ENCODE measurements at places on chromosomes 7 and 10.
A peak's percentile ranks its signal among the peaks of the same experiment; 100 is the strongest.

DNA sequence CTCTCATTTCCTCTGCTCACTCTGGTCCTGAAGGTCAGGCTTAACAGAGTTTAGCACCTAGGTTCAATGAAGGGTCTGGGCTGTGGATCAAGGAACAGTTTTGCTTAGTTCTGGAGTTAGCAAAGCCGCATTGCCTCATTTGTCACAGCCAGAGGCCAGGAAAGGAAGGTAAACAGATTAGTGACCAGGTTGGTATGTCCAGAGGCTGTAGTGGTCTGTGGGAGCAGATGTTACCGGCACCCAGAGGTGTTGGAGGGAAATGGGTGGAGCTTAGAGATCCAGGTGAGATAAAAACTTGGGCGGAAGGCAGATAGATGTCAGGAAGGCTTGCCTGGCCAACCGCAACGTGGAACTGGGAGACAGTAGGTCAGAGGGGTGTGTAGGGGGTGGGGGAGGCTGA is 36.6 kb upstream of the ZMIZ2 start:
- no peak for DNase-seq

- no peak for DNase-seq
Observed at GRCh38 chr7:156725073-156725472, 84.5 kb downstream of the RNF32 start.

DNA sequence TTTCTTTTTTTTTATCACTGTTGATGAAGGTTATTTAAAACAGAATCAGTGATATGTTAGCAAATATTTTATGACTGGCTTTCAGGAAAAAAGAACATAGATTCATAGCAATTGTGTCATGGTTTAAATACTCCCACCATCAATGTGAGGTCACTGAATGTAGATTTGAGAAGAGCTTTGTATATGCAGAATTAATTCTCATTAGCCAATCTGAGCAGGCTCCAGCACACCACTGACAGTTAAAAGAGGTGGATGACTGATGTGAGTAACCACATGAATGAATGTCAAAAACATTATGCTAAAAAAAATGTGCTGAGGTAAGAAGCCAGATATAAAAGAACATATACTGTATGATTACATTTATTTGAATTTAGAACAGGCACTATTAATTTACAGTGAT is 174.8 kb upstream of the KAT6B start:
- DNase-seq = no peak

GRCh38 chr10:23643111-23643780 is 204.4 kb downstream of the OTUD1 start:
- DNase-seq = no peak

DNA sequence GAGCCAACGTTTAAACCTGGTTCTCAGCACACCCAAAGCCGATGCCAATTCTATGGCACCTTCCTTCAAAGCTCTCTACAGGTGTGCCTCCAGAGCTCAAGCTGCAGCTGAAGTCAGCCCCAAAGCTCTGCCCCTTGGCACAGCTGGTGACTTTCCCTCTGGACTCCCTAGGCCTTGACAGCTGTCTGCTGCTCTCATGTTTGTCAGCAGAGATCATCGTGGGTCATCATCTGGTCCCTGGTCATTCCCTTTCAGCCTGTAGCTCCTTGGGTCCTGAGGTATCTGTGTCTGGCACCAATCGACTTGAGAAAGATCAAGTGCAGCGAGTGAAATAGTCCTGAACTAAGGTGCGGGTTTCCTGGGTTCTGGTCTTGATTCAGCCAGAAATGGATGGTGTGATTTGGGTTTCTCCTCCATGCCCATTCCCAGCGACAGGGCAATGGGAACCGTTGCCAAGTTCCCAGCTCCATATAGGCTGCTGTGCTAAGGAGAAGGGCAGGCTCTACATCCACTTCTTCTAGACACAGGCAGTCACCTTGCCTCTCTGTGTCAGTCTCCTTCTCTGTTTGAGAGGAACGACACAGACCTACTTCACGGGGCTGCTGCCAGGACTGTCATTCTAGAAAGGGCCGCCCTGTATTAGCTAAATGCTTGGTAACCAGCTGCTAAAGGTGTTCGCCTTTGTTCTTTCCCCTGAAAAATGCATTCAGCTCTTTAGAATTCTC is 3.6 kb downstream of the PKD1L1 start:
- DNase-seq = no peak

DNA sequence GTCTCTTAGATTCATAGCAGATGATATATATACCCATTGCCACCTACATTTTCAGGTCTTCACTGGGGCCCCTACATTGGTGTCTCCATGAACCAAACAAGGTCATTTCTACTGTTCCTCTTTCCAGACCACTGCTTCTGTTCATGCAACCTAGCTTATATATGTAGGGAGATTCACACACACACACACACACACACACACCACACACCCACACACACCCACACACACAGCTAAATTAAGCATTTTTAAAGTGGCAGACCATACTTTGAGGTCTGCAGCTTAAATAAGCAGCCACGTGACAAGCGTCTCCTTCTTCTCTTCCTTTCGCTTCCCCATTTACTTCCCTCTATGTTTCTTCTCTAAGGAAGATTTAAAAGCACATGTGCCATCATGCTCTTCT is 70.0 kb upstream of the CC2D2B start:
- DNase-seq = no peak

DNA sequence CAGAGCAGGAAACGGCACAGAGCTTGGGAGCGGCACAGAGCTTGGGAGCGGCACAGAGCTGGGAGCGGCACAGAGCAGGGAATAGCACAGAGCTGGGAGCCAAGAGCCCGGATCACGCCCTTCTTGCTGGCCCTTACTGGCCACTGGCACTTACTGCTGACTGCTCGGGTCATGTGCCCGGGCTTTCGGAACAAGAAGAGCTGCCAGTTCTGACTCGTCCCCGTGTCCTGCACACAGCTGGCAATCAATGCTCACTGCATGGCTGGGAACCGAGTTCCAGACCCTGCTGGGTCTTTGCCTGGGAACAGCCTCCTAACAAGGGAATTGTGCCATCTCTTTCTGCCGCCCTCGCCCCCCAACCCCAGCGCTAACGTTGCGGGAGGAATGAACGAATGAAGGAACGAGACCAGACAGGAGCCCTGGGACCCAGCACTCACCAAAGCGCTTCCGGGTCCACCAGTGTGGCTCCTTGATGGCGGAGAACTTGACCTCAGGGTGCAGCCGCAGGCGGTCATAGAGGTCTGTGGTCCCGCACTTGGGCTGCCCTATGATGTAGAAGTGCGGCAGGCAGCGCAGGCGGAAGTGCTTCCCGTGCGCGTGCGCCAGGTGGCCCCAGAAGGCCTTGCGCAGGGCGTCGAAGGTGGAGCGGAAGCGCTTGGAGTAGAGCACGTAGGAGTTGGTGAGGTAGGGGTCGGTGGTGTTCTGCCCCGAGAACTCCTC is 49.1 kb downstream of the CHST15 start:
- DNase-seq = no peak

DNA sequence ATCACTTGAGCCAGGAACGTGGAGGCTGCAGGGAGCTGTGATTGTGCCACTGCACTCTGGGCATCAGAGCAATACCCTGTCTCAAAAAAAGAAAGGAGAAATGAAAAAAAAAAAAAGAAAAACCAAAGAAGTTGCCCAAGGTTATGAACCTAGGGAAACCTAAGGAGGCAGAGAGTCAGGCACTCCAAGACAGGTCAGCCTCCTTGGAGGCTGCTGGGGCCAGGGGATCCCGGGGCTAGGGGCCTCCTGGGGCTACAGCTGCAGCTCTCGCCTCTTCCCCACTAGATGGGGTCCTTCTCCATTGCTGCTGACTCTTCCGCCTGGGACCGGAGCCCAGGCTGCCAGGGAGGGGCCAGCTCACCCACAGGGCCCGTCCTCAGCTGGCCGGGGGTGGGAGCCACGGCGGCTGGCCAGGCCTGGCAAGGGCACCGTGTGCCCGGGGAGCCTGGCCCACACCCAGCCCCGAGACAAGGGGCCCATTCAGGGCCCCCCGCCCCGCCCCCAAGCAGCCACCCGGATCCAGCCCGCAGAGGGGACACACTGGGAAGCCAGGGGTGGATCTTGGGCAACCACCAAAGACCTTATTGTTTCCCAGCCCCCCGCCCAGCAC is 1.7 kb upstream of the SPACDR start:
- no peak for DNase-seq

DNA sequence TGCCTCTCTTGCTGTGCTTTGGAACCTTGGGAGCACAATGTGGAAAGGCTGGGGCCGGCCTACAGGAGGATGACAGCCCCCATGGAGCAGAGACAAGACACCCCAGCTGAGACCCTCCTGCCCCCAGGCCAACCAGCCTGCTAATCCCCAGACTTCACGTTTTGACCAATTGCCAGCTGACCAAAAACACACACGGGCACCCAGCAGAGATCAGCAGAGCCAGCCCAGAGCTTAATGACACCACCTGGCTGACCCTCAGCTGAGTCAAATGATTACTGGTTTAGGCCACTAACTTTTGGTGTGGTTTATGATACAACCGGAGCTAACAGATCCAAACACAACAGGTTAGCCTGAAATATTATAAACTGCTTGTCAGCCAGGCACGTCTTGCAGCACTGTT is 111.2 kb upstream of the KIF5B start:
- no peak for DNase-seq

GRCh38 chr10:43361547-43362190 is 9.8 kb upstream of the FXYD4 start:
- peak; percentile 46 for DNase-seq

DNA sequence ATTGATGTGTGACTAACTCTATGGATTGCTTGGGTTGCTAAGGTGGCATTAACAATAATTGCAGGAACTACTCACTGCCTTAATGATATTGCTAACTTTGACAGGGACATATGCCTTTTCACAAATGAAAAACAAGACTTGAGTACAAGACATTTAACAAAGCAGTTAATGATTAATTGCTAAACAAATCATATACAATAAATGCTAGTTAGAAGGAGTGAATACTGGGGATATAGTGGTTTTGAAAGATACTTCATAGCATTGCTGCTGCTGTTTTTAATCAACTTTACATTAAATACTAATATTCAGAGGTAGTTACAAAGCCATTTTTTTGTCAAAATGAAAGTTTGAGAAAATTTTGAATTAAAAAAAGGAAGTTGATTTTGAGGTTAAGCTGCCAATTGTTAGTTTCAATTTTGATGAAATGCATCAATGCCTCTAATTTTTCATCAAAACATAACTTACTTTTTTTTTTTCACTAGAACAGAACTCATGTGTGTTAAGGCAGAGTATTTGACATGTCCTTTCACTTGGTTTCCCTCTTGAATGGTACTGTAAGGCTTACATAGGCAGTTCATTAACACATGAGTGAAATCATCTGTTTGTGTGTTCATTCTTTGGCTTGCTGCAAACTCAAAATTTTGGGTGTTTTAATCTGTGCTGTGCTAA is 106.2 kb upstream of the SEMA3D start:
- no peak for DNase-seq

DNA sequence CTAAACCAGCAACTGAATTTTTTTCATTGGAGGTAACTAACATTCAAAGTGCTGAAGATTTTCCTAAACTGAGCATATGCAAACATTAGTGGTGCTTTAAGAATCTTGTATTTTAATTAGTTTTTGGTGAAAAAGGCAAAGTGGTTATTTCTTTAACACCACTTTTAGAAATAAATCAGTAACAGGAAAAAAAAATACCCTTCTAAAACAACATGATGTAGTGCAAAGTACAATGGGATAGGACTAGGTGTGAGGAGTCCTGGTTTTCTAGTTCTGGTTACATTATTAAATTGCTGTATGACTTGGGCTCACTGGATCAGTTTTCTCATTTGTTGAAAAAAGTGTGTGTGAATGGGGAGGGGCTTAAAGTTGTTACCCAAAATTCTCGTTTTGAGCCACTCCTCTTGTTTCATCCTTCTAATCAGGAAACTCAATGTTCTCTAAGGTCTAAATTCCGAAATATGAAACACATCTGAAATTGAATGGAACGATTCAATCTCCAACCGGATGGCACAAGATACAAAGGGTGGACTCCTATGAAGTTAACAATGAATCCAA is 1.8 kb downstream of the WASL start:
- no peak for DNase-seq

DNA sequence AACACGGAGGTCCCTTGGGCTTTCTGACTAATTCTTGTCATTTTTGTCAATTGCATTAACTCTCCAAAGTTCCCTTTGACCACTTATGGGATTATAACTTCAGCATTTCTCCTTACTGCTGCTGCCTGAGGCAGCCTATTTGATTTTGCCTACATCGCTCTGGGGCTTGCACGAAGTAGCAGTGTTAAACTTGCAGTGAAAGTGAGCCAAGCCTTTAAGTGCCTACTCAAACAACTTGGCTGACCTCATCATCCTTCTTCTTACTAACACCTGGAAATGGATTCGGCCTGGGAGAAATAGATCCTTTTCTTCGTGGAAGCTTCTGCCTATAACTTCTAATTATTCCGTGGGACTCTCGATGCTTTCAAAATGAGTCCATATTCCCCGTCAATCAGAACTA is 76.6 kb downstream of the DGKB start:
- no peak for DNase-seq

GRCh38 chr10:4195213-4195612 is 410.2 kb upstream of the KLF6 start:
- no peak for DNase-seq

DNA sequence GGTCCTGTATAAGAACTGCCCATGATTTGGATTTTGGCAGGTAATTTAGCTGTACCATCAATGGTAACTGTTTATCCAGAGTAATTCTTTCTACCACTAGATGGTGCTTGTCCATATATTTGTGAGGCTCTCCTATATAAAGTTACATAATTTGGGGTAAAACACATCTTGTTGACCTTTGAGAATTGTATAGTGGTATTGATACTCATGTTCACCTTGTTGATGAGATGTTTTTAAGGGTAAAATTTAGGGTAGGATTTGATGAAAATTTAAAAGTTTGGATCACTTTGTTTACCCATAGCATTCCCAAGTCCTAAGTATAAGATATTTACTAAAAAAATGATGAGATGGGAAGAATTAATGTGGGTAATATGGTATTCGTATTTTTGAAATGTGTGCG is 31.6 kb downstream of the ST7 start:
- DNase-seq = no peak

DNA sequence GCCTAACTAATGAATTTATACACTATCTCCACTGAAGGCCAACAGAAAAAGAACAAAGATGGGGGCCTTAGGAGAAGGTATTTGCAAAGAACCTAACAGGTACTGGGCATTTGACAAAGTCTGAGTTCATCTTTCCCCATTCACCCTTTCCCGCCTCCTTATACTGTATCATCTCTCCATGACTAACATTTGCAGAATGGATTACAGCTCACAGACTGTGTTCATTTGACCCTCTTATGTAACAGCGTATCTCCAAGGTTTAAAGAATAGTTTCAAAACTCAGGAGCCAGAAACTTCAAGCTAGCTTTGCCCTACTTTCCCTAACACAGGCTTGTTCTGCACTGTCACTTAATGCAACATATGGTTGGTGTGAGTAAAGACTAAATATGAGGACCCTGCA is 238.7 kb upstream of the CELF2 start:
- no peak for DNase-seq

- no peak for DNase-seq
Observed at GRCh38 chr7:50695026-50695425, 87.7 kb downstream of the GRB10 start.

- no peak for DNase-seq
Observed at GRCh38 chr7:127865466-127865865, 165.8 kb downstream of the LRRC4 start.

DNA sequence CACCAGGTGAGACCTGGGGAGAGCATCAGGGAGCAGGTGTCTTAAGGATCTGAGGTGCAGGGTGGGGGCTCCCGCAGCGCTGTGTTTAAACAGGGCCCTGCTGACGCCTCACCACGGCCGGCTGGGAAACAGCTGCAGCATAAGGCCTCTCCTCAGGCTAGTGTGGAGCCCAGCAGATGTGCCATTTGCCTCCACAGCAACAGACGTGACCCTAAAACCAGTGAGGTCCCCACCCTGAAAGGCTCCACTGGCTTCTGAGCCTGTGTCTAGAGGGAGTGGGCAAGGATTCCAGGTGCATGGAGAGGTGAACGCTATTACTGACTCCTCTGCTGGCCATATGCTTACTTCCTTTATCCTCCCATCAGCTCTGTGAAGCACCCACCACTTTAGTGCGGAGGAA is 47.8 kb downstream of the SYPL1 start:
- no peak for DNase-seq
